ENCODE measurements at places on chromosomes 3 and 15.

DNA sequence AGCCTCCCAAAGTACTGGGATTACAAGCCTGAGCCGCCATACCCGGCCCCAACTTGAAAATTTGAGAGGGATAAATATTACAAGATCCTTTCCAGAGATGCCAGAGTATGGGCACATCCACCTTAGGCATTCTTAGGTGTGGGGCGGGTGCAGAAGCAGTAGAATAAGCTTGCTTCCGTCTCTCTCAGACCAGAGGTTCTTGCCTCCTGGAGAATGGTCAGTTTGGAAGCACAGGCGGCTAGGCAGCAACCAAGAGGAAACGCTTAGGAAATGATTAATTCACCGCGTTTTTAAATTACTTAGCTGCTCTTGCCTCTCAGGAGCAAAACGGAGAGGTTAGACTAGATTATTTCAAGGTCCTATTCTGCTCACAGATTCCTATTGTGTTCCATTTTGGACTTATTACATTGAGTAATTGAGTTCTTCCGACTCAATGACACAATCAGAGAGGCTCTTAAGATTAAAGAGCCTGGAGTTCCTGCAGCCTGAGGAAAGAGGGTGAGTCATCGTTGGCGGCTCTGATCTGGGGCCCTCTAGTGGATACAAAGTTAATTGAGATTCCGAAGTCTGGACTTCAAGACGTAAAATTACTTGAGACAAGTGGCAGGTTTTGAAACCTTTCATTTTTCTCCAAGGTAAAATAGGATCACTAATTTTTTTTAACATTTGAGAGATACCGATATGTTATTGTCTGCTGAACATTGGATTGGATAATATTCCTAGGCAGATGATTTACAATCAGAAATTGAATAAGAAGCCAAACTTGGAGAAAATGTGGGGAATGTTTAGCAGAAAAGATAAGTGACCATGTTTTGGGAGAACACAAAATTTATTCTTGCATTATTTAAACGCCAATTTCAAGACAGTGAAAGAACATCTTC, 5.8 kb upstream of the TOPAZ1 start:
- peak; percentile 49 for DNase-seq

DNA sequence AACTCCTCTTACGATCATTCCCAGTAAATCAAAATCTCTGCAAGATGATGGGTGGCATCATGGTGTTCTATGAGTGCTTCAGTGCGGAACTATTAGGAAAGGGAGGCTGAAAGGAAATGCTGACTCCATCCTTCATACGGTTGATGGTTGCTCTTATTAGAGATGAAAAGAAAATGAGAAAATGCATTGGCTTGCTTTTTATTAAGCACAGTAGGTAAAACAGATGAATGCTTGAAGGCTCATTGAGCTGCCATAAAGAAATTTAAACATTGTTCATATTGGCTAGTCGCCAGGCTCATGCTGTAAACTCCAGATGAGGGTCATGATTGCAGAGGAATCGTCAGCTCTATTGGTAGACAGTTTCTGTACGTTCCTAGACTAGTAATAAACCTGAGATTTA, 115.8 kb downstream of the EPHA3 start:
- DNase-seq, result no peak

- DNase-seq, result no peak
Observed at GRCh38 chr3:5891711-5892110, 704.2 kb downstream of the EDEM1 start.

GRCh38 chr15:31265090-31265870, 61.4 kb upstream of the KLF13 start:
- peak; percentile 25 for DNase-seq

- DNase-seq, result no peak
Observed at GRCh38 chr15:75142499-75142898, 59.2 kb upstream of the C15orf39 start.

DNA sequence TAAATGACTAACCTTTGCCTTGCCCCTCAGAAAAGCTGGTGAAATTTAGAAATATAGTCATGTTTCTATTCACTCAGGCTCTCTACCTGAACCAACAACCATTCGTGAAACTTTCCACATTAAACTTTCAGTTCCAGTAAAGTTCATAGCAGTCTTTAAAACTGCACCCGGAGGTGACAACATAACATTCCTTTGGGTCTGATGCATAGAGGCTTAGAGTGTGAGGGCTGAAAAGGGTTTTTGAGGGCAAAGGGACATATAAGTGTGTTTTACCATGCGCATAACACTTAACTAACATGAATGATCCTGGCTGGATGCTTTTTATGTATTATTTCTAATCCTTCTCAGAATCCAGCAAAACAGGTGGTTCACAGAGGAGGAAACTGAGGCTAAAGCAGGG, 471.7 kb upstream of the MCTP2 start:
- no peak for DNase-seq

DNA sequence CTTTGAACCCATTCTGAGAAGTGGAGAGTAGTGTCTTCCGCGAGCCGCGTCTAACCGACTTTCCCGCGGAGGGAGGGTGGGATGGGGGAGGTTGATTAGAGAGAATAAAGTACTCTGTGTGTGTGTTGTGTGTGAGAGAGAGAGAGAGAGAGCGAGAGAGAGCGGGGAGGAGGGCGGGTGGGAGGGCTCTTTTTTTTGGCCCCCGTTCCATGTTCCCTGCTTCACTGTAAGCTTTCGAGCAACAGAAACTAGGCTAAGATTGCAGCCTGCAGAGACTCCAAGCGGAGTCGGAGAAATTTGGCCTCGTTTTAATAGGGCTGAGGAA, 1.6 kb upstream of the MEIS2 start:
- no peak for DNase-seq

- DNase-seq, result no peak
Observed at GRCh38 chr3:9912294-9912935, 4.5 kb upstream of the IL17RC start.

DNA sequence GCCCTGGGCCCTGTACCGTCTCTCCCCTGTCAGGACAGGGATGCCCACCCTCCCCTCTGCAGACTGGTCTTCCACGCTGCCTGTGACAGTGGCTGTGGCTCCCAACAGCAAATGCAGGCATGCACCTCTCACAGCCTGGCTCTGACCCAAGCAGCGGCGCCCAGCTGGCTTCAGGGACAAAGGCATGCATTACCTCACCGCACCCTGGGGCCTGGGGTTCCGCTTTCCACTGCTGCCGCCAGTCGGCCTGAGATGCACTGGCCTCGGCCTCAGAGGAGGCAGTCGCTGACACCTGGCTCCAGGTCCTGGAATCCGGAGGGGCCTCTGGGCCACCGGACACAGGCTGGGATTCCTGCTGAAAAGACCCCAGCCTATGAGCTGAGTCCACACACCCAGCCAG, 70.3 kb downstream of the SCN5A start:
- DNase-seq, result no peak

DNA sequence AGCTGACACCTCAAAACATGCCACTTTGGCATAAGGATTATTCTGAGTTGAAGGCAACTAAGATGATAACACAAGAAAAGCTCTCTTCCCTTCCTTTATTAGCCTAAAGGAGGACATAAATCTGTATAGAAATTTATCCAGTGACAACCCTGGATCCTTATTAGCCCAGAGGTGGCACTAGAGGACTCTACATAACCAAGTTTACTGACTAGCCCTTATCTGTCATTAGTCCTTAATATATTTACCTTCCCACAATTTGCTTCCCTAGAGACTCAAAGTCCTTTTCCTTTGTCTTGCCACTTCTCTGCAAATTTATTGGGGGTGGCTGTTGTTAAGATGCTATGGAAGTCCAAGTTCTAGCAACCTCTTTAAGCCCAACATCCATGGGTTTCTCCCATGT, 26.7 kb downstream of the CEP70 start:
- no peak for DNase-seq

DNA sequence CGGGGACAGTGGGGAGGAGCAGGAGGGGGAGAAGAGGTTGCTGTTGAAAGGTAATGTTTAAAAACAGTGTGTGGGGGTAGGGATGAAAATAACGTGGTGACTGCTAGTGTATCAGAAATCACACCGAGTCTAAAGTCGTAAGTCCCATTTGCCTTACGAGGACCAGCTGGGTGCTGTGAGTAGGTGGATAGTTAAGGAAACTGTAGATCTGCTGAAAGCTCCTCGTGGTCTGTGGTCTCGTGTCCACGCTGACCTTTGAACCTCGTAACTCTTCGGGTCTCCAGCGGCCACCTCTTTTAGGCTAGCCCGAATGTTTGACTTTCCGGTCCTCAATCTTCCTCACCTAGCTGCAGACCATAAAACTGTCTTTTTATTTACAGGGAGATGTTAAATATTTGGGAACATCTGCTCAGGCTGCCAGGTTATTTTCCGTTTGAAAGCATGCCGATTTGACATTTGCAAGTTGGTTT, 29.3 kb upstream of the ST3GAL6 start:
- no peak for DNase-seq

GRCh38 chr15:41506796-41507341, 6.8 kb downstream of the LTK start:
- DNase-seq, result no peak
